ENCODE measurements at places on chromosomes 12 and 14.
A peak's percentile ranks its signal among the peaks of the same experiment; 100 is the strongest.

GRCh38 chr12:119614705-119615104 is 21.1 kb downstream of the TMEM233 start:
- DNase-seq, result no peak

DNA sequence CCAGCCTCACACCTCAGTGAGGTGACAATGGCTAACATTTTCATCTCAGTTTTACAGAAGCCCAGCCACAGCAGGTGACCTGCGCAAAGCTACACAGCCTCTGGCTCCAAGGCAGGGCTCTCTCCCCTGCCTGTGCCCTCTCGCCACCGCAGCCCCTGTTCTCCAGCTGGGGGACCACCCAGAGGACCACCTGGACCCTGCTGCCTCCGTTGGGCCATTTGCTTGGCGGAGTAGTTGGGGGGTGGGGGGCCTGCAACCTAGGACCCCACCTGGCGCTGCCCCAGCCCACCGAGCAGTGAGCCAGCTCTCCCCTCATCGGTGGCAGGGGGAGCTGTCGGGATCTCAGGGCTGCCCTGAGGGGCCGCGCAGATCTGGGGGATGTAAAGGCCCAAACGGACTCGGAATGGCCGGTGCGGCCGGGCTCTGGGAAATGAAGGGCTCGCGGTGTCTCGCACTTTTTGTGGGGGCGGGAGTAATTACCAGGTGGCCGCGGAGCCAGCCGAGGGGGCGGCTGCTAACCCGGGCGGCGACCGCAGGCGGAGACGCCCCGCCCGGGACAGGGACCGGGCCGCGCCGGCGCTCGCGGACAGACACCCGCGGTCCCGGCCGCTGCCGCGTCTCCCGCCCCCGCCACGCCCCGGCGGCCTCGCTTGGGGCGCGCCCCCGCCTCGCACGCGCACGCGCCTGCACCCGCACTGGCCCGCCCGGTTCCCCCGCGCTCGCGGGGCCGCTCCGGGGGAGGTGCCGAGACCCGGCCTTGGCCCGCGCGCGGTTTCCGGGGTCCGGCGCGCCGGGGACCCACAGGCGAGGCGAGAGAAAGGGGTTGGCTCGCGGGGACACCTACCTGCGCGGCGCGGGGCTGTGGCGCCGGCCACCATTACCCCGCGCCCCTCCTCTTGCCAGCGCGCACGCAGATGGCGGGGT is 8.6 kb upstream of the GPR68 start:
- no peak for DNase-seq

DNA sequence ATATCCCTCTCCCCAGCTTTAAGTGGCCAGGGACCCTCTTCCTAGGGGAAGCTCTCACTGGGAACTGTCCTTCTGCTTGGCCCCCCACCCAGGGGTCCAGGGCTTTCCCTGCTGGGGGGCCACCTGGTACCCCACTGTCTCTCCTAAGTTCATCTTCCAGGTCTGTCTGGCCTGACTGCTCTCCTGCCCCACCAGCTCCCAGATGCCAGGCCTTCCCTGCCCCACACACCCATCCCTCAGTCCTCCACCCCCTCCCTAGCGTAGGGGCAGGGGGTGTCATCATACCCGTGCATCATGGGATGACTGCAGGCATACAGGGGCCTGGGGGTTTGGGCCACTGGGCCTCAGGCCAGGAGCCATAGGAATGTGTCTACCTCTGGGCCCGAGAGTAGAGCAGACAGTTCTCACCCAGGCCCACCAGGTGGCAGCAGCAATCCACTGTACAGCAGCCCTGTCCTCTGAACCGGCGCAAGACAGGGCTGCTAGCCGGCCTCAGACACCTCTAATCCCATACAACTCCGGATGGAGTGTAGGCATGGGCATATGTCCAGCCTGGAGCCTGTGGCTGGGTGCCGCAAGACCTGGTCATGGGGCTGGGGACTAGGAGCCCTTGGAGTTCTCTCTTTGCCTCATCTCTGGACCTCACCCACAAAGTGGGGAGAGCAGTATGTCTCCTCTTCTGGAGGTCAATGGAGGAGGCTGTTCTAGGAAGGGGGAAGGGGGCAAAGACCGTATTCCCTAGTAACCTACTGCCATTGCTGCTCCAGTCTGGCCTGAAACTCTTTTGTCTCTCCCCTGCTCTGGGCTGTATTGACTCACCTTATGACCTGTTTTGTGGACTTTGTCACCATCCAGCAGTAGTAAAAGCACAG is 10.0 kb upstream of the SMARCD1 start:
- peak; percentile 60 for DNase-seq

DNA sequence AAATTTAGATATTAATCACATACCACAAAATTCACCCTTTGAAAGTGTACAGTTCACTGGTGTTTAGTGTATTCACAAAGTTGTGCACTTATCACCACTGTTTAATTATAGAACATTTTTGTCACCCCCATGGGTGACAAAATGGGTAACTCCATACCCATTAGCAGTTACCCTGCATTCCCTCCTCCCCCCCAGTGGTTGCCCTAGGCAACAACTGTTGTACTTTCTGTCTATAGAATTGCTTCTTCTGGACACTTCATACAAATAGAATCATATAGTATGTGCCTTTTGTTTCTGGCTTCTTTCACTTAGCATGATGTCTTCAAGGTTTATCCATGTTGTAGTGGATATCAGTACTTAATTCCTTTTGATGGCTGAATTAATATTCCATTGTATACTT is 52.7 kb downstream of the FBXO34 start:
- no peak for DNase-seq

DNA sequence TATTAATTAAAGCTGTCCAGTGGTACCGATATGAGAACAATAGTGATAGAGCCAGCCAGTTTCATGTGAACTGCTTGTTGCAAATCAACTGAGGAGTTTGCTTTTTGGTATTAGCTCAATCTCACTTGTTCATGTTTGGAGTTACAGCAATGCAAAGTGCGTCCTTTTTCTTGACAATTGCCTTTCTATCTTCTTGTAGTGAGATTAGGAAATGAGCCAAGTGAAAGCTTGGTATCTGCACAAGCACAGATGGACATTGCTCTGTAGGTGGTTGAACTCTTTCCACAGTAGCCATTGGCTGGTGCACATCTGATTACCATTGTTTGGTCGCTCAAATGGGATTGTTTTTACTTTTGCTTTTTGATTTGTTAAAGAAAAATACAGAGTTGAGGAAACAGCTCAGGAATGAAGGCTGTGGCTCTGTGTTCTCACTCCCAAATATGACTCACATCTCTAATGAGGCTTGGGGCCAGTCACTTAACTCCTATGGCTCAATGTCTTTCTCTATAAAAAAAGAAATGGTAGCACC is 241.4 kb downstream of the BMP4 start:
- peak; percentile 93 for DNase-seq

DNA sequence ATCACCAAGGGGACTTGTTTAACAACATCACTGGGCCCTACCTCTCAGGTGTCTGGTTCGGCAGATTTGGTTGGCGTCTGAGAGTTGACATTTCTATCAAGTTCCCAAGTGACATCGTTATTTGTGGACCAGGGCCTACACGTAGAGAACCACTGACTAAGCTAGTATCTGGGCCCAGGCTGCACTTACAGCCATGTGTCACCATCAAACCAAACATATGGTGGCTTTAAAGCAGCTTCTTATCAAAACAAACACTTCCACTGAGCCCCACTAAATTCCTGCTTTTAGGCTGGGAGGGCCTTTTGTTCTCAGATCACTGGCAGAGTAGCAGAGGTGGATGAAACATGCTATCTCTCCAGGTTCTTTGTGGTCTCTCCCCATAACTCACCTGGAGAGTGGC is 220.5 kb downstream of the PELI2 start:
- DNase-seq, result no peak

DNA sequence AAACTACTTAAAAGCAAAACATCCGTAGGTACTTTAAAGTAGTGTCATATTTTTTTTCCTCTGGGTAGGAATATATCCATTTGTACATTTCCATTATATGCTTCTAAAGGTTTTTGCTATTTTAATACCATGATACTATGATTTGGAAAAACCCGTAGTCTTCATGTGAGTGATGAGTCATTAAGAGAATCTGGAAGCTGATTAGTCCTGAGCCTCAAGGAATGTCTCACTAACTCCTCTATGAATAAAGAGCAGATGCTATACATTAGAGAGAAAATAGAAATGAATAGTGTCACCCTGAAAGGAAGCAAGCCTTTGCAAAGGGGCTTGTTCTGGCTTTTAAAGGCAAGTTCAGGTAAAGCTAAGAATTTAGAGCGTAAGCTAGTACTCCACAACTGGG is 432.1 kb downstream of the CCDC91 start:
- no peak for DNase-seq

DNA sequence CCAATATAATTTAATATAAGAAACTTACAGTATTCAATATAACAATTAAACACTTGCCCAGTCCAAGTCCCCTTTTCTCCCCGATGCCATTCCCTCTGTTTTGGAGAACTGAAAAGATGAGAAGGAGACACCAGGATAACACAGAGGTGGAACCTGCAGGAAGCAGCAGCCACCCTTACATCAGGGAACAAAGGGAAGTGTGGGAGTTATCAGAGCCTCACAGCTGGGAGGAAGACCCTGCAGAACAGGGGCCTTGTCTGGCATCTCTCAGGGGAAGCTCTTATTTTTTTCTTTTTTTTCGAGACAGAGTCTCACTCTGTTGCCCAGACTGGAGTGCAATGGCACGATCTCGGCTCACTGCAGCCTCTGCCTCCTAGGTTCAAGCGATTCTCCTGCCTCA is 52.6 kb downstream of the CALM1 start:
- no peak for DNase-seq

DNA sequence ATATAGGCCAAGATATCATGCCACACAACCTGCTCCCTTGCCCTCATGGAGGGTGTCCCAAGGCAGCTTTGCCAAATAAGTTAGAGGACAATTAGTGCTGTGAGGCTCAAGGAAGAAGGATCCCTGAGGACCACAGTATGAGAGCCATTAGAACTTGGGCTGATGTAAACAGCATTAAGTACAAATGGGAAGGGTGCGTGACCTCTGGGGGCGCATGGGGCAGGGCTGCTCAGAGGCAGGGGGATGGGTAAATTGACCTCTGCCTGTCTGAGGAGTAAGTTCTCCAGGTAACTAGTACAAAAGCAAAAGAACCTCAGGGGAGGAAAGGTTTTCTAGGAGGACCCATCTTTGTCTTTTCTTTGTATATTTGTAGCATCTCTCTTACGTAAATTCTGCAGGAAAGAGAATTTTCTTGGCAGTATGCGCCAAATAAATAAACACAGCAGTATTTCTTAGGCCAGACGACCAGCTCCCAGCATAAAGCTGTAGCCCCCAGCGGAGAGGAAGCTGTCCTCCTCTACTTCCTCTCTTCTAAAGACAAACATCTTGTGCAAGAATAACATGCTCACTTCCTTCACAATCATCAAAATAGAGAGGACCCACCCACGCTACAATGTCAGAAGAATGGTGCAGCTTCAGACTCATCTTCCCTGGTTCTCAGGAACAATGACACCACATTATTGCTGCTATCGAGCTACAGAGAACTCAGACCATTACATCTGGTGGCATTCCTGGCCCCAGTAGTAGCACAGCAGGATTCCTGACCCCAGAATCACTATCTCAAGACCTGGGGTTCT is 16.4 kb upstream of the VWF start:
- DNase-seq, result no peak
